NCI-H1694 treated with DMSO at 0.1 percent for 48 hours (cell line): ENCODE measurements at places on chromosomes 7 and 10.

DNA sequence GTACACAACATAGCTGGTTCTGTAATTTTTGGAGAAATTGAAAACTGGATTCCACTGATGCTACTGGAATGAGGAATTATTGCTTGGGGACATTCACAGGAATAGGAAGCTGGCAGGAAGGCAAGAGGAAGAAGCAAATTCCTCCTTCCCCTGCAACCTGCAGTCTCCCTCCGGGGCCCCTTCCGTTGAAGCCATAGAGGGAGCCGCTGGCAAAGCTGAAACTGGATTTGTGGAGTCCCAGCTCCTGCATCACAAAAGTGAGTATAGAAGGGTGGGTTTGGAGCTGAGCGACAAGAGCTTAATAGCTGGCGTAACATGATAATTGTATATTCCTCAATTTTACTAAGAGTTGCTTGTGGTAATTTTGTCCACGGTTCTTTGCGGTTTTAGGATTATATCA, 190.8 kb downstream of the ADRA2A start:
- DNase-seq, result no peak

DNA sequence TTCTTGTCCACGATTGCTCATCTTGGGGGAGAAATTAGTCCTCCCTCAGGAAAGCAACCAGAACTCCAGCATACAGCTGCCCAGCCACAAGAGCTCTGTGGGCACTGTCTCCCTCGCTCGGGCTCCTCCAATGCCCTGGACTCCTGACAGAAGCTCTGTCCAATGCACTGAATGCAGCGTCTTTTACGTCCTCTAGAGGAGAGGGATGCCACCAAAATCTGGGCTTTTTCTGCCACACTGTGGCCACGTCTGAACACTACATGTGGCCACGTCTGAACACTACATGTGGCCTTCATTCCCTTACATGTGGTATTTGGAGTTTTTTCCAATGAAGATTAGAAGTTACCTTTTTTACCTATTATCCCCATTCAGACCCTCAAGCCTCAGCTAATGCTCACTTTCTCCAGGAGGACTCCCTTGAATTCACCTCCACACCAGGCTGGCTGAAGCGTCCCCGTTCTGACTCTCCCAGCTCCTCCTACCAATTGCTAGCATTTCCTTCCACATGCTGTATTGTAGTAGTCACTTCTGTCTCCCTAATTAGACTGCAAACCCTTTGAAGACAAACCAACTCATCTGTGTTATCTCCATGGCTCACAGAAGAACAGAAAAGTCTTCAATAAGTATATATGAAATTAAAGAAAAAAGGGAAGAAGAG, 134.3 kb upstream of the PDE1C start:
- peak; percentile 84 for DNase-seq

DNA sequence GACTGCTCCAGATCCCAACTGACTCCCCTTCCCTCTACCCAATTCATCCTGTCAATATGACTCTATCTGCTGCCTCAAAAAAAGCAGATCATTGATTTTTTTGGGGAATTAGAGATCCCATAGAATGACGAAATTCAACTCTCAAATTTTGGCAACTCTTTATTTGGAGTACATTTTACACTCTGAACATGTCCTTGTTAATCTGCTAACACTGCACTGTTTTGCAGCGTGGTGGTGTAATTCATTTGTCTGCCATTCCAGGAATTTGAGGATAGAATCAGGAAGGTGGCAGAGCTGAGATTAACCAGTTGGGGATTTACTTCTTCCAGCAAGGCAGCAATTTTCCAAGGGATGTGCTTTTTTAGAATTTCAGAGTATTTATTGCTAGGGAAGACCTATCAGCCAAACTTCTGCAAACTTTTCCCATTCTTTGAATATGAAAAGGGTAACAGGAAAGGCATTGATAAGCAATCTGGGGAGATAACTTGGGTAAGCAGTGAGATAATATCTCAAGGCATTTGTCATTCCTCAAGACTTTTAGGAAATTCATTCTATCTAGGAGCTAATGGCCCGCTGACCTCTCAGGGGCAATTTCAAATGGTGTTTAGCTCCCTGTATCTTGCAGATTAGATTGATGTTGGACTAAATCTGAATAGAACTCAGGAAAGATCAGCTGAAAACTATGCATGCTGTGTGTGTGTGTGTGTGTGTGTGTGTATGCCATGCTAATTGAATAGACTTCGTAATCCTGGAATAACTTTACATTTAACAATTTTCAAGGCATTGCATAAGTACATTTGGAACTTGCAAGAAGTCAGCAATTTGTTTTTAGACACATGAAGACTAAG, 9.7 kb downstream of the BAMBI start:
- no peak for DNase-seq

DNA sequence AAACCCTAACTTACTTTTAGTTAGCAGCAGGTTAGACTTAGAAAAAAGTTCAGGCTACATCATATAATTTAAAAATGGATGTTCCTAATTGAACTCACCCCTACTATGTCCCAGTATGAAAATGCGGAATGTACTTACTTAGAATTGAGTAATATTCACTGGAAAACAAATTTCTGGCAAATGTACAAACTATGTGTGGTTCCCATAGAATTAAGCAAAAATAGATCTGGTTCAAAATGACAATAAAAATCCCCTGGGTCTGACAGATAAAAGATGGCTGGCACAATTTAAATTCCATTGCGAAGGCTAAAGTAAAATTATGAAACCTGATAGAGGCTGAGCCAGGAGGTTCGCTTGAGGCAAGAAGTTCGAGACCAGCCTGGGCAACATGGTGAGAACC, 42.4 kb upstream of the PRKAR2B start:
- DNase-seq, result no peak

GRCh38 chr10:62710182-62710581, 94.3 kb upstream of the ADO start:
- DNase-seq, result no peak

DNA sequence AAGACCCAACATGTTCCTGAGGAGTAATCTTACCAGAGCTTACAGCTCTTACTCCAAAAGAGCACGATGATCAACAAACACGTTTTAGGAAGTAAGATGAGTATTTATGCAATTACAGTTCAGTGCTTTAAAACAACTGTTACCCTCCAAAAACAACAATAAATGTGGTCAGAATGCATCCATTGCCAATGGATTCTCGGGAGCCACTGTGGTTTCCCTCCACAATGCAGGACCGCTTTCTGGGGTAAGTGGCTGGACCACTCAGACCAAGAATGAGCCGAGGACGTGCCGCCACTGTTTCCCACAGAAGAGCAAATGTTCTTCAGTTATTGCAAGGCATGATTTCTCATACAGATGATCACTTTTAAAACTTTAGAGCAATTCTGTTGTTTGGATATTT, 232.3 kb upstream of the MKLN1 start:
- no peak for DNase-seq

GRCh38 chr10:89206402-89207180, 526 bp downstream of the CH25H start:
- DNase-seq, result peak; percentile 22

GRCh38 chr7:154875297-154875696, 127.6 kb downstream of the PAXIP1 start:
- DNase-seq, result no peak

- peak; percentile 70 for DNase-seq
Measured at GRCh38 chr10:14173706-14174594, 156.8 kb downstream of the FRMD4A start.

GRCh38 chr7:74324531-74325209, 35.5 kb downstream of the CLIP2 start:
- DNase-seq, result no peak

- no peak for DNase-seq
Measured at GRCh38 chr10:128130051-128130450, 3.8 kb upstream of the MKI67 start.

DNA sequence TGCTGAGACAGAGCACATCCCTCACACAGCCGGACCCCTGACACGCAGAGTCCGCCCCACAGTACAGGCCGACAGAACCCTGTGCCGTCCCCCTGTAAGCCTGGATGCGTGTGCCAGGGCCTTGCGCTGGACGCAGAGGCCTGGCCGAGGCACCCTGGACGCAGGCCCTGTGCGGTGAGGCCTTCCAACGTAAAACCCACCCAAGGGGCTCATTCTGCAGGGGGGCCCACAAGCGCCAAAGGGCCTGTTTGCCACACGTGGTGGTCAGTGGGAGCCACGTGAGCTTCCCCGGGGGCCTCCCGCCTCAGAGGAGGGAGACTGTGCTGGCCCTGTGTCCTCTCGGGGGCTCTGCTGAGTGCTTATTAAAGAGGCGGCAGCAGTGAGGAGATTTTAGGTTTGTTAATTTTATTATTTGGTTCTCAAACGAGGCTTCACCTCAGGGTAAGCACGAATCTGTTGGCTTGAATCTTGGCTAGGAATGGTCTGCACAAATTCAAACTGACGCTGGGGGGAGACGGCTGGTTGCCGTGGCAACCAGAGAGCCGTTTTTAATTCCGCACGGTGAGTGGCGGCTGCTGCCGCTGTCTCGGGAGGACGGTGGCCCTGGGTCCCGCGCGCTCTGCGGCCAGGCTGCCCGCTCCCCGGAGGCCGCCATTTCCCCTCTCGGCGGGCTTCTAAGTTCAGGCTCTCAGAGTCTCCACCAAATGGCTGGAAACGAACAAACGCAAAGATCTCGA, 4.9 kb upstream of the ADGRA1 start:
- DNase-seq, result no peak

DNA sequence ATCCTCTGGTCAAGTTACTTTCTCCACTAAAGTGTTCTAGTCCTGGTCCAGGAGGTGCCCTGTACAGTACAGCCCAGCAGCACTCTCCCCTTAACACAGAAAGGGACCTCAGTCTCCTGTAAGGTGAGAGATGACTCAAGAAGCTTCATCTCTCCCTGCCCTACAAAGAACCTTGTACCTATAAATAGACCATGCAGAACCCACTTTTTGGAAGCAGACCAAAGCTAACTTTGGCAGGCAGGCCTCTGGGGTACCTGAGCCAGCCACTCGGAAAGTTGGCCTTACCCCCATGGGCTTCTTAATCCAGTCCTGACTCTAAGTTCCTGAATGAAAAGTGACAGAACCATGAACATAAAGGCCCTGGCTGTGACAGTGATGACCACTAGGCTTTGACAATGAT, 454.8 kb downstream of the KCNMA1 start:
- DNase-seq, result no peak

DNA sequence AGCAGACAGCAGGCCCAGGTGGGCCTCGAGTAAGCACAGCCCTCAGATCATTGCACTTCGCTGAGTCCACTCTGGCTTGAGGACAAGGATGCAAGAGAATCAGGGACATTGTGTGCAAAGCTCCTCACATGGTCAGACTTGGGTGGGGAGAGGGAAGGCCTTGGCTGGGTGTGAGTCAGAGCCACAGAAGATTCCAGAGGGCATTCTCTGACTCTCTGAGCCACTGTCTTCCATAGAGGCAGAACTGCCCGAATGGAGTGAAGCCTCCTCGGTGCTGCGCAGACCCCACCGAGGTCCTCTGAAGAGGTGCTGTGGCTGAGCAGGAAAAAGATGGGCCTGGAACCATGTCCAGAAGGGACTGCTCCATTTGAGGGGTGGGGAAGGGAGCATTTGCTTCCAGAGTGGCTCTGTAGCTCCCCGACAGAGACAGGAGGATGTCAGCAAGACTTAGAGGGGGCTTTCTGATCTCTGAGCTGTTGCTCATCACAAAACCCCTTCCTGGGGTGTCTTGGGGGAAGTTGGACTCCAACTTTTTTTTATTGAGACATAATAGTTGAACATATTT, 120.8 kb downstream of the PTPN20 start:
- DNase-seq, result no peak

- no peak for DNase-seq
Measured at GRCh38 chr10:63836666-63837442, 315.7 kb downstream of the REEP3 start.

DNA sequence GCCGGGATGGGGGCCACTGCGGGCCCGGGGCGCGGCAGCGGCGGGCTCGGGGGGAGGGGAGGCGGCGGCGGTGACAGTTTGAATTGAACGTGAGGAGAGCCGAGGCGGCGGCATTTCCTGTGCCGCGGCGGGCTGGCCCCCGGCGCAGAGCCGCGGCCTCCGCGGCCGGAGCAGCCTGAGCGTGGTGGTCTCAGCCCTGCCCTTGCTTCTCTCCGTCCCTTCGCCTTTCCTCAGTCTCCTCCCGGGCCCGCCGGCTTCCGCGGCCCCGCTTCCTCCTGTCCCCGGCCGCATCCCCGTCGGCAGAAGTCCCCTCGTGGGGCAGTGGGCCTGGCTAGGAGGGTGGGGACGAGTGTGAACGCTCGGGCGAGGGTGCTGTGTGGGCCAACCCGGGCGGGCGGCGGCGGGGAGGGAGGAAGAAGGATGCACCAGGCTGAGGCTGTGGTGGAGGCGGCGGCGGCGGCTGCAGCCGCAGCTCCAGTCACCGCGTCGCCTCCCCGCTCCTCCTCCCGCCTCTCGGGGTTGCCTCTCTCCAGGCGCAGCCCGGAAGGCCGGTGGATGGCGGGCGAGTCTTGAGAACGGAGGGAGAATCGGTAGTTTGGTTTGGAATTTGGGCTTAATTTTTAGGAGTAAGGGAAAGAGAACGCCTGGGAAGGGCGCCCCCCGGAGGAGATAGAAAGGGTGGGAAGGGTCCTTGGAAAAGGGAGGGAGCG, 690 bp downstream of the SEPTIN7 start:
- DNase-seq, result peak; percentile 67

- DNase-seq, result peak; percentile 64
Measured at GRCh38 chr7:1200045-1200444, 32.6 kb upstream of the UNCX start.

- no peak for DNase-seq
Measured at GRCh38 chr10:97590082-97590747, 694 bp downstream of the C10orf62 start.

GRCh38 chr7:82723411-82723810, 279.8 kb upstream of the CACNA2D1 start:
- DNase-seq, result no peak

DNA sequence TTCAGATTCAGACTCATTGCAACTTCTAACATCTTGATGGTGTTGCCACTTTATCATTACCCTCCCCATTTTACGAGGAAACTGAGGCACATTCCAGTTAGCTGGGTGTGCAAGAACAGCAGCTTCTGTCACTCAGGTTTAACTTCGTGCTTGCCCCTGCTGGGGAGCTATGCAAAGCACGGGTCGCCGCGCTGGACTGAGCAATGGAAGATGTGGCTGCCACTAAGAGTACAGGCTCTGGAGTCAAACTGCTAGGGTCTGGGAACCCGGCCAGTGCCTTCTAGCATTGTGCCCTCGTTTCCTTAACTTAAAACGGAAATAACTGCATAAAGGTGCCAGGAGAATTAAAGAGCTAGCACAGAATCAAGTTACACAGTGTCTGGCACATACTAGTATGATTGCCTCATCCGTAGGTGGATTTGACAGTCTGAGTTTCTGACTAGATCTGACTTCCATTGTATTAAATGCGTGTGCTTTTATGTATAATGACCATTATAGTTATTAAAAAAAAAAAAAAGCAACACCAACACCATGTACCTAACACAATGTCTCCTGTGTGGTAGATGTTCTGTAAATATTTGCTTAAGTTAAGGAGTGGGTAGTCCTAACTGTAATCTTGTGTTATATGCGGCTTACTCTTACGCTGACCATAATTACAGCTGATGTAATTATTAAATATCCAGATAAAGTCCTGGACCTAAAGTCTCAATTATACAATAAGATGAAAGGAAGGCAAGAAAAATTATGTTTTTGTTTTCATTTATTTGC, 842 bp downstream of the ZNF22 start:
- DNase-seq, result no peak

- DNase-seq, result no peak
Measured at GRCh38 chr7:54339073-54339472, 203.1 kb upstream of the VSTM2A start.

GRCh38 chr7:38206071-38206470, 28.0 kb downstream of the STARD3NL start:
- no peak for DNase-seq
